ENCODE measurements at places on chromosomes 4 and X. TPM values are rescaled to one million over a fixed set of nuclear protein-coding genes. Genes with fewer than 3 reads are reported as not detected.

Gene IBSP
- not detected for total RNA-seq

Gene VCX3A
- not detected for total RNA-seq

Gene HSFX2
- total RNA-seq, result 0.52 TPM

Gene SLC9B2
- 27.5 TPM for total RNA-seq

Gene SPANXD
- total RNA-seq, result not detected

Gene ADH7
- total RNA-seq, result not detected

Gene ZNF275
- 20.7 TPM for total RNA-seq

Gene NR3C2
- 0.23 TPM for total RNA-seq

Gene PLS3
- 2.0 TPM for total RNA-seq

Gene POLA1
- 38.7 TPM for total RNA-seq

Gene ANOS1
- total RNA-seq, result 0.05 TPM

Gene STK32B
- total RNA-seq, result not detected

Gene GNRHR
- total RNA-seq, result not detected

Gene FAM47A
- total RNA-seq, result not detected

Gene FAAH2
- 4.2 TPM for total RNA-seq

Gene EFHC2
- 0.27 TPM for total RNA-seq

Gene USP27X
- total RNA-seq, result 1.3 TPM

Gene SLC34A2
- not detected for total RNA-seq

Gene CFI
- total RNA-seq, result not detected

Gene DNAAF6
- total RNA-seq, result not detected

Gene LINC00632
- 3.1 TPM for total RNA-seq

Gene CACNA1F
- 0.14 TPM for total RNA-seq

Gene CXorf65
- total RNA-seq, result 21.1 TPM

Gene PCDH7
- not detected for total RNA-seq

Gene CCKAR
- not detected for total RNA-seq

Gene MXRA5
- not detected for total RNA-seq

Gene GAGE1
- total RNA-seq, result not detected

Gene ADGRG2
- total RNA-seq, result not detected

Gene SPANXA1
- not detected for total RNA-seq

Gene IKBKG
- total RNA-seq, result 45.1 TPM

Gene TCEAL7
- not detected for total RNA-seq

Gene PDZD11
- total RNA-seq, result 34.7 TPM

Gene ARHGEF9
- 18.8 TPM for total RNA-seq

Gene S100G
- not detected for total RNA-seq

Gene IL21
- total RNA-seq, result 0.66 TPM

Gene CLCN4
- total RNA-seq, result 0.05 TPM

Gene GAGE10
- total RNA-seq, result not detected

Gene GYG2
- total RNA-seq, result not detected

Gene HTT-AS
- not detected for total RNA-seq

Gene PHEX
- 0.18 TPM for total RNA-seq

Gene GRSF1
- 71.0 TPM for total RNA-seq

Gene FUNDC2
- total RNA-seq, result 54.4 TPM

Gene SPACA5
- not detected for total RNA-seq

Gene NUP62CL
- total RNA-seq, result 1.0 TPM

Gene GC
- total RNA-seq, result not detected

Gene CCDC110
- total RNA-seq, result not detected

Gene HERC6
- 17.1 TPM for total RNA-seq

Gene CSN1S1
- not detected for total RNA-seq

Gene GLRA2
- not detected for total RNA-seq

Gene TBC1D8B
- total RNA-seq, result 0.32 TPM

Gene GAGE12F
- total RNA-seq, result not detected

Gene HSFX1
- total RNA-seq, result 0.84 TPM

Gene FAM149A
- total RNA-seq, result 0.23 TPM

Gene ARHGEF6
- total RNA-seq, result 164 TPM

Gene GPM6B
- total RNA-seq, result not detected

Gene CCSER1
- total RNA-seq, result not detected

Gene ATOH1
- total RNA-seq, result not detected

Data from T-helper 2 cell treated with Interferon-gamma antibody and Interleukin-4, amounts not matched to agents 100 ng/mL and 5 ng/mL, for 36 hours (primary cell).